Right lung (tissue), 10 donors: ENCODE measurements at places on chromosomes 4 and X.

GRCh38 chrX:67610282-67610681, 66.5 kb downstream of the AR start:
- no peak for DNase-seq

DNA sequence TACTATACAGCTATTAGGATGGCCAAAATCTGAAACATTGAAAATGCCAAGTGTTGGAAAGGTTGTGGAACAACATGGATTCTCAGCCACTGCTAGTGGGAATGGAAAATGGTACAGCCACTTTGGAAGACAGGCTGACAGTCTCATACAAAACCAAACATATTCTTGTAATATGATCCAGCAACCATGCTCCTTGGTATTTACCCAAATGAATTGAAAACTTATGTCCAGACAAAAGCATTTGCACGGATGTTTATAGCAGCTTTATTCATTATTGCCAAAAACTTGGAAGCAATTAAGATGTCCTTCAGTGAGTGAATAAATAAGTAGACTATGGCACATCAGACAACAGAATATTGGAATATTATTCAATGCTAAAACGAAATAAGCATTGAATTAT, 105.8 kb upstream of the DCLK2 start:
- DNase-seq = no peak

DNA sequence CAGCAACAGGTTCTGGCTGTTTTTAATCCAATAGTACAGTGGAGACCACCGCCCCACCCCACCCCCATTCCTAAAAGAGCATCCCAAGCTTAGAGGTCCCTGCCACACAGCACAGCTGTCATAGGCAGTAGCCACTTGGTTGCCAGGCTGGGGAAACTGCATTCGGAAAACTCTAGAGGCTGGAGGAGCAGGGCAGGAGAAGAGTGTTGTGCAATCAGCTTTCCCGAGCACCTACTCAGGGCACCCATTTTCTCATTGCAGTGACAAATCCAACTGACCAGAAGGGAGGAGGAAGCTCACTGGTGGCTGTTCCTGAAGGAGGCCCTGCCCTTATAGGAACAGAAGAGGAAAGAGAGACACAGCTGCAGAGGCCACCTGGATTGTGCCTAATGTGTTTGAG, 1.1 kb downstream of the CXCL1 start:
- DNase-seq = no peak

DNA sequence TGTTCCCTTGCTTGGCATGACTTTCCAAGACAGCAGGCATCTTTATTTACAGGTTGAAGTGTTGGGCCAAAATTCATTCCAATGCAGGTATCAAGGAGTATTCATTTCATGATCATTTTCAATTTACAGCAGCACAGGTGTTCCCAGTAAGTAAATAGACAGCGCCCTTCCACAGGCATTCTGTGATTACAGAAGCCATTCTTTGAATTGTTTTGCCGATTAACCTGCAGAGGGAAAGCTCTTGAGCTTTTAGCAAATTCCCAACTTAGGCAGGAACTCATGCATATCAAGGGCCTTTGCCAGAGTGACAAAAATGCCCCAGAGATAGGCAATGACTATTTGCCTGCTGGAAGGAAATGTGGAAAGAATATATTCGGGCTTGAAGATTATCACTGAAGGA, 6.8 kb downstream of the TXK start:
- no peak for DNase-seq

GRCh38 chr4:106677213-106677612, 308.6 kb upstream of the GIMD1 start:
- no peak for DNase-seq

DNA sequence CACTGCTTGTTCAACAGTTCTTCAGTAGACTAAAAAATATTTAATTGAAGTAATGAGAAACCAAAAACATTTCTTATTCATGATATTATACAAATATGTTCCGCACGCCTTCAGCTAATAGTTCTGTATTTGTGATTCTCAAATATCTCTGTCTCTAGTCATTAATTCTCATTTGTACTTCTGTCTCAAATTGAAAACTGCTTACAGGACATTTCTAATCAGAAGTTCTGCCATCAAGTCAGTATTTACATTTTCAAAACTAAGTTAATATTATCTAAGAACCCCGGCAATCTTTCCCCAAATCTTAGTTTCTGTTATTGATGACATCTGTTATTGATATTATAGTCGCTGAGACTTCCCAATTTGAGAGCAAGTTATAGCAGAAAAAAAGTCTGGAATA, 78.6 kb upstream of the PGRMC2 start:
- DNase-seq = no peak

DNA sequence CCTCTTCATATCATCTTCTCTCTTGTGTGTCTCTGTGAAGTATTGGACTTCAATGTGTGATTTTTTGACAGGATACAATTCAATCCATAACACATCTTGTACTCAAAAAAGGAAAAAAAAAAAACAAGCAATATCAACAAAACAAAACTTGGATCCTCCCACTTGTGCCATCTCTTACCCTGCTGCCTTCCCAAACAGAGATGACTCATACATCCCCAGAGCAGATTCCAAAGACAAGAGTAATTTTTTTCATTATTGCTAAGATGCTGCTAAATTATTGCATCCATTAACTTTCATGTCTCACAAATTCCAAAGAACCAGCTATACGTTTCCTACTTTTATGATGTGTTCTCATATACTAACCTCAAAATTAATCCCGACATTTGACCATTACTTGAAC, 479.2 kb downstream of the GBA3 start:
- no peak for DNase-seq

DNA sequence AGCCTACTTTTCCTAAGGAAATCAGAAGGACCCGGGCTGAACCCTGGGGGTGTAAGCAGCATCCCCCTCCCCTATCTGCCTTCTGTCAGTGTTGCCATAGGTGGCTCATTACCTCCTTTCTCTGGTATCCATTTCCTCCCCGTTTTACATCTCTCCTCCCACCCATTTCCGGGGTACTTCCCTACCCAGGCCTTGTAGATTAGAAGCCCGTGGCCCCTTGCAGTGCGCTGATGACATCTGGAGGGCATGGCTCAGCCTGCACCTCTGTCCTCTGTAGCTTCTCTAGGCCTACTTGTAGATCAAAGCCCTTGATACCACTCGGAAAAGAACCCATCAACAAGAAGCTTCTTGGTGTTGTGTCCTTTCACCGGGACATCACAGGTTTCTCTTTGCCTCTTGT, 71.8 kb downstream of the NBDY start:
- no peak for DNase-seq

- DNase-seq = no peak
These were observed 112.7 kb downstream of the ASMT start for GRCh38 chrX:1727531-1728027.

DNA sequence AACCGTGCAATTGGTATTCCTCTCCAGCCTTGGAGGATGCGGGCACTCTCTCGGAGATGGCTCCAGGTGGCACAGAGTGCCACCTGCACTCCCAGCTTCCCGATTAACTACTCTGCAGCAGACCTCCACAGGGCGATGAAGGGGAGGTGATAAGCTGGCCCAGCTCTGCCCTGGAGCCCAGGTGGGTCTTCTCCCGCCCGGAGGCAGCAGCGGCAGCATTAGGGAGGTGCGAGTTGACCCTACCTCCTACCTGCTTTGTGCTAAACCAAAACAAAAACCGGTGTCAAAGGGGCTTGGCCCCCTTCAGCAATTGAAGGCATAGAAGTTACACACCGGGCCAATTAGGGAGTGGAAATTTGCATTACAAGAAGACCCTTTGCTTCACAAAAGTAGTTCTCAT, 137.4 kb upstream of the MAMLD1 start:
- DNase-seq = no peak
